Activated T-cell treated with anti-CD3 and anti-CD28 coated beads, Interleukin-2, amount 50 U/mL, for 72 hours (primary cell): ENCODE measurements at places on chromosomes 1 and 21. TPM values are rescaled to one million over a fixed set of nuclear protein-coding genes. Genes with fewer than 3 reads are reported as not detected.

GRCh38 chr1:75053207-75053606 is 81.0 kb upstream of the LHX8 start:
- no peak for DNase-seq

DNA sequence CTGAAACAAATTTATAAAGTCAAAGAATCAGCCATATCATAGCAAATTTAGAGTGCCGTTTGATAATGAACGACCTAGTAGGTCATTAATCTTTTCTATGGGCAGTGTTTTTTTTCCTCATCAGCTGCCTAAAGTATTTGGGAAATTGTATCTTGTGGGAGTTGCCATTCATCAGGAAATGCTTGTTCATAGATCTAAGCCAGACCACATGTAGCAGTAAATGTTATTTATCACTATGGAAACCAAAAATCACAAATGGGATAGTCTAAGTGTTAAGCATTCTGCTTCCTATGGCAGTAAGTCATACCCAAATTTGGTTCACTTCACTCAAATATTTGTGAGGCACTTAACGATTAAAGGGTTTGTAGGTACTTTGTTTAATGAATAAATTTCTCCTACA is 52.9 kb downstream of the LRRC8D start:
- no peak for DNase-seq

DNA sequence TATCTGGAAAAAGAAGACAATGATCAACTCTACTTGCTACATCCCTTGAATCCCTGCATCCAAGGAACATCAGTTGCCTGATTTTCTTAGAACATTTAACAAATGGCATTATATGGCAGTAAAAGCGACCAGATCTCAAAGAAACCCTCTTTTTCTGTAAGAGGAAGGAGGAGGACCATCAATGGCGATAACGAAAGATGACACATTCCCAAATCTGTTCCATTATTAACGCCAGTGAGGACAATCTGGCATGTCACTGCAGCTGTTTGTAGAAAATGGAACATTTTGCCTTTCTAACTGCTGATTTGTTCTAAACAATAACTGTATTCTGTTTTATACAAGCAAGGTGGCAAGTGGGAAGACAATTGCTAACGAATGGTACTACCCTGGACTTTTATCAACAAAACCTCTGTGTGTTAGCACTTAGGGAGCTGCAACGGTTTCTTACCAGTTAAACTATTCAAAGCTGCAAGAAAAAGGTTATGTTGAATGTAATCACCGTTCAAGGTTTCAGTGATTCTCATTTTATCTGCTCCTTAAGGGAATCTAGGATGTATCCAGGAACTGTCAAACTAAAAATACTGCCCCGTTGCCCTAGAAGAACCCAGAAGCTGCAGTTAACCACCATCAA is 251.9 kb downstream of the SDCCAG8 start:
- DNase-seq: no peak

- DNase-seq: no peak
These were observed 899 bp downstream of the OPRD1 start for GRCh38 chr1:28812669-28813468.

- DNase-seq: no peak
These were observed 64.9 kb downstream of the SLC45A1 start for GRCh38 chr1:8382608-8383505.

- peak; percentile 33 for DNase-seq
These were observed 1.5 kb downstream of the GSTM2 start for GRCh38 chr1:109669246-109669948.

DNA sequence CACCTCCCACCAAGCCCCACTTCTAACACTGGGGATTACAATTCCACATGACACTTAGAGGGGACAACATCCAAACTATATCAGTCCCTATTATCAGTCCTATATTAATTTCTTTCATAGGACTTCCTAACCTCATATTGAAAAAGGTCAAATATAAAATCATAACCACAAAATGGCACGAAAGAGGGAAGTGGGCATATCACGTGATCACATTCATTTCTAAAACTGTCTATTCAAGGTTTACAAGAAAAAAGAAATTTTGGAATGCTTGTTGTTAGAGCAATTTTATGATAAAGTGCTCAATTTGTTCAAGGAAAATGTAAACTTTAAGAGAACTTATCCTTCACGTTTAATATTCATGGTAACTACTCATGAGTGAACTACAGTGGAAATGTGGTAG is 13.2 kb upstream of the CDC7 start:
- no peak for DNase-seq

DNA sequence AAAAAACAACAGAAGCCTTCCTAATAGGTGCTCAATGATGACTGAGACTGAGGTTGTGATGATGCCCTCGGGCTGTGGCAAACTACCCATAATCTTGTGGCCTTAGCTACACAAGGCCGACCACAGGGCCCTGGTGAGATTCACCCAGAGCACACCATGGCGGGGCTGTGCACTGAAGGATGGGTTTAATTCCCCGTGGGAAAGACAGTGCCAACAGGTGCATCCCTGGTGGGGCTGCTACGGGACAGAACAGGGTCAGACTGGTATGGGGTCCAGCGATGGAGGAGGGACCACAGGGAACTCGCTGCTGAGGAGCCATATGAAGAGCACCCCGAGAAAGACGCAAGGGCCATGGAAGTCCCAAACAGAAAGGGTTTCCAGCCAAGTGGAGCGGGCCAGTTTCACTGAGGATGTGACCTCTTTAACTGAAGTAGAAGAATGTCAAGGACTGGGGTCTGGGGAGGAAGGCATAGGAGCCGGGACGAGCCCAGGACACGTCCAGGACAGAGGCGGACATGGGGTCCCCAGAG is 21.3 kb downstream of the PRDM15 start:
- no peak for DNase-seq

- no peak for DNase-seq
These were observed 15.9 kb upstream of the PADI1 start for GRCh38 chr1:17188889-17189631.

- no peak for DNase-seq
These were observed 17.6 kb downstream of the GPR137B start for GRCh38 chr1:236159704-236160539.

- no peak for DNase-seq
These were observed 209.8 kb downstream of the TM2D1 start for GRCh38 chr1:61515096-61515495.

GRCh38 chr1:101004670-101005069 is 20.9 kb downstream of the DPH5 start:
- no peak for DNase-seq

Gene ICOSLG
- total RNA-seq: 2.6 TPM

Gene LYSMD1
- 6.1 TPM for total RNA-seq

Gene OR2T29
- total RNA-seq: not detected

Gene CLDN14
- not detected for total RNA-seq

Gene KLHDC8A
- not detected for total RNA-seq

Gene PWP2
- 23.2 TPM for total RNA-seq

Gene VSIG8
- not detected for total RNA-seq

Gene OTUD7B
- 30.3 TPM for total RNA-seq

Gene HRNR
- total RNA-seq: not detected

Gene ASPM
- 56.9 TPM for total RNA-seq
